ENCODE measurements at places on chromosomes 4 and X.

DNA sequence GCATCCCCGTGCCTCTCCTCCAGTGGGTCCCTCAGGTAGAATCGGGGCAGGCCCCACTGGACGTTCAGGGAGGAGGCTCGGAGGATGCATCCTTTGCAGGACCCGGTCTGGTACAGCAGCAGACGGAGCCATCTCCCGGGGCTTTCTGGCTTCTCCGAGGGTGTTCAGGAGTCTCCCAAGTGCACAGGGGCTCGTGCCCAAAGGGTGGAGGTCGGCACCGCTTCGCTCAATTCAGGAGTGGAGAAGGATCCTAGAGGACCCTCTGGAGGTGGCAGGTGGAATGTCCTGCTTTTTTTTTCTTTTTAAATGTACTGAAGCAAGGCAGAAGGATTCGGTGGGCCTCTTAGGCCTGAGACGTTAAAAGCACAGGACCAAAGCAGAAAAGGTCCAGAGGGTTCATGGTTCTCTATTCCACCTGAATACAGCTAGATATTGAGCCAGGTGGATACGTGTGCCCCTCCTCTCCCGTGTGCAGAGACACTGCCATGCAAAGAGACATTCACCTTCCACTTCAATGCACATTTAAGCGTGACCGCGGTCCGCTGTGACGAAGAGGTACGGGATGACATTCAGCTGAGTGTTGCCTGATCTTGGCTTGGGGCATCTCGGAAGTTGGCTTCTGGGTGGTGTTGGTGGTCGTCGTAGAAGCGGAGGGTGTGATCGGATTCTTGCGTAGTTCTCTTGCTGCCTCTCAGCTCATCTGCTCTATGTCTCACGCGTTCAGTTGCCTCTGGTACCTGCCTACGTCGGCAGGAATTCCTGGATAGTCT, 281.2 kb upstream of the AGTR2 start:
- no peak for DNase-seq

DNA sequence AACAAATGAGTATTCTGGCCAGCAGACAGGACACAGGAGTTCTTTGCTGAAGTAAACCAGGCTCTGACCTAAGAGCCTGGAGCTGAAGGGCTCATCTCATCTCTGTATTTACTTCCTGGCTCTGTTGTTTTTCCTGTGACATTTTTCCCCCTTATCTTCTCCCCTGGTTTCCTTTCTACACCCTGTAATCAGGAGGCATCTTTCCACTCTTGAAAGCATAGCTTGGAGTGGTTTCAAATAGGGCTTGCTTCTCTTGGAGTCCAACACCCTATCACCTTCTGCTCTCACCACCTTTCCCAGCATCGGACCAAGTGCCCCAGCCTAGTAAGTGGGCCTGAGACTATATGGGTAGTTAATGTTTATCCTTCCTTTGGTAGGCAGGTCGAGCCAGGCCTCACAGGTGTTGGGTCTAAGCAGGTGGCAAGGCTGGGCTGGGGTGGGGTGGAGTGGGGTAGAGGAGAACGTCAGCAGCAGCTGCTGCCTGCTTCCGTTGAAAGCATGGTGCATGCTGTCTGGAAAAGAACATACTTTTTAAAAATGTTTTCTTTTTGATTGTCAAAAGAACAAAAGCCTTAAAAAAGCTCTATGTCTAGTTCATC, 1.2 kb downstream of the DRP2 start:
- no peak for DNase-seq

DNA sequence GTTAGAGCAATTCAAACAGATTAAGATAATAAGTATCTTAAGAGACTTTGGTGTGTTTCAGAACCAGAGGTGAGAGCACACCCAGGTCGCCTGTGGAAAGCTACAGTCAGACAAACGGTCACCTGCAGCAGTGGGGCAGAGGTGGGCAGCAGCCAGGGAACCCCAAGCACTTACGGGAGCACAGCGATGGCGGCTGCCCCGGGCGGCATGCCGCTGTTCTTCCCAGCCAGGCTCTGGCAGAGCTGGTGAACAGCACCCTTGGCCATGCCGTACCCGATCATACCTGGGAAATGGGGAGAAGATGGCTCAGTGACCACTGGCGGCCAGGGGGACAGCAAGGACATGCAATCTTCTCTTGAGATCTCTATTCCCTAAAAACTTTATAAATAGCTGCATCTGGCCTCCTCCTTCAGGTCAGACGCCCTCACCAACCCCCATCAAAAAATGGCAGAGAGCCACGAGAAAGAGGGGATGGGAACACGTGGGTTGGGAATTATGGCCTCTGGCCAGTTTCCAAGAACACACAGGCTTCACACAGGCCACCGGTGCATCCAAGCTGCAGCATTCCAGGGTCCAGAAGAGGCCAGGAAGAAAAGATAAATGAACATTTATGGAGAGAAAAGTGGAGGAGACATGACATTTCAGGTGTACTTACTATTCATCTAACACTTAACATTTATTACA, 19.7 kb downstream of the QDPR start:
- no peak for DNase-seq

DNA sequence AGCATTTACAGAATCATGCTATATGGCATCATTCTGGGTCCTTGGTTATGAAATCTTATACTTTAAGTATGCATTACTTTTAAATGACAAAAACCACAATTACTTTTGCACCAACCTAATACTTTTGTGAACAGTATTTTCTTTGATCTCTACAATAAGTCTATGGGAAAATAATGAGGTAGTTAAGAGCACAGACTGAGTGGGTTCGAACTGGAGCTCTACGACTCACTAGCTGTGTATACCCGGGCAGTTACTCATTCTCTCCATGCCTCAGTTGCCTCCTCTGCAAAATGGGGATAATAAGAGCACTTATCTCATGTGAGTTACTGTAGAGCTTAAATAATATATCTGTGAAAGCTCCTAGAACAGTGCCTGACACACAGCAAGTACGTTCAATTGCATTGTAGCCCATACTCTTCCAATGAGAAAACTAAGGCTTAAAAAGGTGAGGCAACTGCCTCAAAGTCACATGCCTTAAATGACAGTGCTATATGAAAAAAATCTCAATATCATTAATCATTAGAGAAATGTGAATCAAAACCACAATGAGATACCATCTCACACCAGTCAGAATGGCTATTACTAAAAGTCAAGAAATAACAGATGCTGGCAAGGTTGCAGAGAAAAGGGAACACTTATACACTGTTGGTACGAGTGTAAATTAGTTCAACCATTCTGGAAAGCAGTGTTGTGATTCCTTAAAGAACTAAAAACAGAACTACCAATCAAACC, 151.5 kb downstream of the CHIC2 start:
- DNase-seq, result no peak

- no peak for DNase-seq
These were observed 51.7 kb upstream of the MCF2 start for GRCh38 chrX:139759637-139760036.

GRCh38 chr4:64144994-64145393, 264.3 kb downstream of the TECRL start:
- no peak for DNase-seq

- no peak for DNase-seq
These were observed 38.4 kb upstream of the HUWE1 start for GRCh38 chrX:53724872-53725271.

GRCh38 chr4:111556851-111557250, 588.4 kb upstream of the FAM241A start:
- DNase-seq, result no peak

DNA sequence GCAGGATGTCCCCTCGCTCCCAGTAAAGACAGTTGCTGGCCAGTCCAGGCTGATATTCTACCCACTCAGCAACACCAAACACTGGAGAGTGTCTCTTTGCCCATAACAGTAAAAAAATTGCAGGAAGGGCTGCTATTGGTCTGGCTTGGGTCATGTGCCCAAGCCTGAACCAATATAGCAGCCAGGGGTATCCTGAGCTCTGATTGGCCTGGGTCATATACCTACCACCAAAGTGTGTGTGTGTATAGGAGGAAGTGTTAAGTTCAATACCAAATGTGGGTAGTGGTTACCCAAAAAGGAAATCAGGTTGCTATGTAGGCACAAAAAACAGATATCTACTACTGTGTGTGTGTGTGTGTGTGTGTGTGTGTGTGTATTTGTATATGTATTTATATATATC, 373.2 kb downstream of the BCOR start:
- no peak for DNase-seq

DNA sequence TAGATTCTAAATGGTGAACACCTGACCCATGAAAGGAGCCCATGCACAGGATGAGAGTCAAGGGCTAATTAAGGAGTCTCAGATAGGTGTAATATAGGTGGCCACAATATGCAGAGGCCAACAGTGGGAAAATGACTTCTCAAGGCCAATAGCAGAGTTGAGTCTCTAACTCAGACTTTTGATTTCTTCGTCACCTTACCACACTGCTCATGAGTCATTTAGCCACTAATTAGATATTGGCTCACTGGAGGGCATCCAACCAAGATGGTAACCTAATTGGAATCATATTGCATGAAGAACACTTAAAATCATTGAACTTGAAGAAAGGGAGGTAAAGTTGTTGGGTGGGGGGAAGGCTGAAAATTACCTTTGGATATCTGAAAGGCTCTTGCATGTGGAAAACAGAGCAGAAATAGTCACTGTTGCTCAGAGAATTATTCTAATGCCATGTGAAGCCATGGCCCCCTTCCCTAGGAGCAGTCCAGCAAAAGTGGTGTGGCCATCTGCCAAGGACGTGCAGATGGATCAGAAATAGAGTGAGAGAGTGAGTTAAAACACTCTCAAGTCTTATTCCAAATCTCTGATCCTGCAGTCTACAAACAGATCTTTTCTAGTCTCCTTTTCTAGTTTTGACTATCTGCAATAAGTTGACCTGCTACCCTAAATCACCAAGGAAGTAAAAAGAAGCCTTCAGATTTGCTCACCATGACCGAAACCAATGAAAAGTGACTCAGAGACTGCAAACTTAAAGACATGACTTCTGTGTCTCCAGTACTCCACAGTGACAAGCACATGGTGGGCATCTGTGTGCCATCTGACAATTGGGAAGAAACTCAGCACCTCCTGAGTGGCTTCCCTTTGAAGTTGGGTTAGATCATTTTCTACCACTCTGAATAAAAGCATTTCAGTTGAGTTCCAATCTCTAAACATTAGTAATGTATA, 93.9 kb upstream of the C1QTNF7 start:
- no peak for DNase-seq

DNA sequence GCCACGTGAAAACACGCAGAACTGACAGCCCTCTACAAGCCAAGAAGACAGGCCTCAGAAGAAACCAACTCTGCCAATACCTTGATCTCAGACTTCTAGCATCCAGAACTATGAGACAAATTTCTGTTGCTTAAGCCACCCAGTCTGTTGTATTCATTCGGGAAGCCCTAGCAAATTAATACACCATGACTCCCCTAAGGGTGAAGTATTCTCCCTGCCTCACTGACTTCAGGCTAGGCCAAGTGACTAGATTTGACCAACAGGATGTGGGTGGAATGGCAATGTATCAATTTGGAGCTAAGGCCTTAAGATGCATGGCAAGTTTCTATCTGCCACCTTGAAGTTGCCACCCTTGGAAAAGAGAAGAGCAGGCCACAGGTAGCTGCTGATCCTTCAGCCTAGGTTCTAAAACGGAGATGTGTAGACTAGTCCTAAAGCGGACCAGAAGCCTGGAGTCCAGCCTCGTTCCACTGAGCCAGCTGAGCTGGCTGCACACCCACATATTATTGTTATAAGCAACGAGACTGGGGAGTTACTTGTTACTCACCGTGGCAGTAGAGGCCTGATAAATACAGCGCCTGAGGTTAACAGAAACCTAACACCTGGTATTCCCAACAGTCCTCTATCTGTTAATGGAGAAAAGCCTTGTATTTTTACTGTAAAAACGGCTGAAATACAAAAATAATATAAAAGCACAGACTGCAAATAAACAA, 16.4 kb downstream of the SCARB2 start:
- DNase-seq, result no peak
